T-helper 17 cell (primary cell): ENCODE measurements at places on chromosomes 3 and 15.
A peak's percentile ranks its signal among the peaks of the same experiment; 100 is the strongest.

GRCh38 chr3:128282380-128283196 is 129.3 kb downstream of the EEFSEC start:
- DNase-seq = no peak

DNA sequence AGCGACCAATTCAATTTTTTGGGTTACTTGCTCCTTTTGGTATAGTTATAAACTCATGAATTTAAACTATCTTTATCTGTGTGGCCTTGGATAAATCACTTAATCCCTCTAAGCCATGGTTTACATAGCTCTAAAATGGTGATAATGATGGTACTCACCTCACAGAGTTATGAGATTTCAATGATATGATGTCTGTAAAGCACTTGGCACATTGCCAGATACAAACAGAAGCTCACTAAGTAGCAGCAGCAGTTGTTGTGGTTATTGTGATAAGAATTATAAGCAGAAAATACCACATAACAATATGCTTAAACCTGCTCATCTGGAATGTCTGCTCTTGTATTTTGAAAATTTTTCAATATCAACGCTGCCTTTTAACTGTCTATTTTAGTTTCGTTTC is 185.1 kb upstream of the SNTN start:
- no peak for DNase-seq

DNA sequence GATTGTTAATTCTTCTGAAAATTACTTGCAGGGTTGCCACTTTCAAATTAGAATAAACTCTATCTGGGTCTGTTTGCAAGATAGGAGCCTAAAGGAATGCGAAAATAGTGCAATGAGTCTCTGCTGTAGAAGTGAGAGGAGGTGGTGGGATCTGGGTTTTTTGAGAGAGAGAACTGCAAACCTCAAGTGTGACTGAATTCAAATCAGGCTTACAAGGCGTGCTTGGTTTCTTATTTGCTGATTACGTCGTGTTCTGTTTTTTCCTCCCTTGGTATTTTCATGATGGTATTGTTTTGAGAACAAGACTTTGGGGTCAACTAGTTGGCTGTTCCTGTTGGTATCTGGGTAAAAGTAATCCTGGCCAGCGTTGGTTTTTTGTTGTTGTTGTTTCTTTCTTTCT is 490.9 kb upstream of the CFAP20DC start:
- DNase-seq = no peak

- no peak for DNase-seq
These were observed 10.7 kb downstream of the BDH1 start for GRCh38 chr3:197545101-197545500.

DNA sequence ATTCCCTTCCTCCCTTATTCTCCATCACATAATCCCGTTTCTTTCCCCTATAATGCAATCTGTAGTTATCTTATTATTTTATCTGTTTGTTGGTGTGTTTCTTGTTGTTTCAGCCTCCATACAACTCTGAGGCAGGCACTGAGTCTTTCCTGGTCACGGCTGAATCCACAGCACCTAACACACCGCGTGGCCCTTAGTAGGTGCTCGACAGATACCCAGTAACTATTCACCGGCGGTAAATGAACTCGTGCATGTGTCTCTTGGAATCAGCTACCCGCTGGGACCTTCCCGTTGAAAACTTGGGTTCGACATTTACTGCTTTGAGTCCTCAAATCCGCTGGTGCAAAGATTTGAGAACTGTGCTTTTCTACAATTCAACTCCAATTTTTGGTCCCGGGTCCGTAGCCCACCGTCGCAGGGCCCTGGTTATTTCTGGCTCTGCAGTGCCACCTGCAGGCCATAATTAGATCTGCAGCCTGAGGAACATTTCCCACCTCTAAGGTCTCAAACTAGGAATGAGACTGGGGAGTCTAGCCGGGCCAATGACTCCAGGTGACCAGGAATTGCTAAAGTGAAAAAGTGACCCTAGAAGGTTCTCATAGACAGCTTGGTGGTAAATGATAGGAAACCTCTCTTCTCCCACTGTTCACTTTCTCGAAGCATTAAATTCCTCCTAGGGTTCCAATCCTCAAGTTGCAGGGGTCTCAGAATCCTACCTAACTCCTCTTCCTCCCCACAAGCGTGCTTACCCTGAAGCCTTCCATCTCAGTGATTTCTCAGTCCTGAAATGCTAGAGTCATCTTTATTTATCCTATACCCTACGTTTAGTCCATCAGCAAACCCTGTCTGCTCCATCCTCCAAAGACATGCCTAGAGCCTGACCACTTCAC is 40.0 kb upstream of the TRH start:
- no peak for DNase-seq

DNA sequence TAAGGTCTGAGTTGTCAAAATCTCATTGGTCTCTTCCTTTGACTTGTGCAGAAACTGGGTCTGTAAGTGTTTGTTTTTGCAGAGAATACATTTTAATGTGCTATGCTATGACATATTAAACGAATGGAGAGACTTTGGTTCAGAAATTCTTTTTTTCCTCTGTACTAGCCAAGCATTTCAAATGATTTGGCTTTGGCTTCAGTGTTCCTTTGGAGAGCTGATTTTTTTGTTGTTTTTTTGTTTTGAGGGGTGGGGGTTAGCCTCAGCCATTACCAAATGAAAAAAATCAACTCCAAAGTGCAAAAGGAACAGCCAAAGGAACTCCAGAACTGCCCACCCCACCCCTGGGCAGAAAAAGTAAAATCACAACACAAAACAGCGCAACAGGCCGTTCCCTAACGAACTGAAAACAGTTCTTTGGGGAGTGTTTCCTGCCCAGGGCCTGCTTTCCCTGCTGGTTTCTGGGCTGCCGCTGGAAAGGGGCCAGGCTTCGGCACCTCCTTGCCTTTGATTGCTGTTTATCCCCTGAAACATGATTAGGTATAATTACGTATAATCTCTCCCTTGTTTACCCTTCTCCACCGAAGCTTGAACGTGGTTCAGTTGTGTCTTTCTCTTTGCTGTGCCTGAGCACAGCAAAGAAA is 57.6 kb upstream of the NEO1 start:
- no peak for DNase-seq

DNA sequence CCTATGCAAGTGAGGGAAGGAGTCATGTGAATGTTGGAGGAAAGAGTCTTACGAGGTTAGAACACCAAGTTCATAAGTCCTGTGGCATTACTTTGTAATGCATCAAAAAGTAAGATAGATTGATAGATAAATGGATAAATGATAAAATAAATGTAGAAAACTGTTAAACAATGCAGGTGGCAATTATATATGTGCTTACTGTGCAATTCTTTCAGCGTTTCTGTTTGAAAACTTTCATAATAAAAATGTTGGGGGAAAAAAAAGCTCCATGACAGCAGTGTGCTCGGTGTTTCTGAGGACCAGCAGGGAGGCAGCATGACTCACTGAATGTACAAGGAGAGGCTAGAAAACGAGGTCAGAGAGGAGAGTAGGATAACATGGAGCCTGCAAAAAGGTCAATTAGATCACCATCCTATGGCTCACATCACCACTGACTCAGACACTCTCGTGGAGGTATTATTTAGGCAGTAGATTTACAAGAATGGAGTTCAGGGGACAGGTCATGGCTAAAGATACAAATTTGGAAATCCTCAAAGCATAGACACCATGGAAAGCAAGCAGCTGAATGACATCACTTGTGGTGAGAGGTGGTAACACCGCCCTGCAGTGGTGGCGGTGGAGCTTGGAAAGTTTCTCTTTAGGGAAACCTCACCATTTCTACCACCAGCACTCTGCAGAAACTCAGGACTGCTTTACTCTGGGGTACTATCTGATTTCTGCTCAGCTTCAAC is 219.8 kb downstream of the CTNNB1 start:
- DNase-seq = no peak

DNA sequence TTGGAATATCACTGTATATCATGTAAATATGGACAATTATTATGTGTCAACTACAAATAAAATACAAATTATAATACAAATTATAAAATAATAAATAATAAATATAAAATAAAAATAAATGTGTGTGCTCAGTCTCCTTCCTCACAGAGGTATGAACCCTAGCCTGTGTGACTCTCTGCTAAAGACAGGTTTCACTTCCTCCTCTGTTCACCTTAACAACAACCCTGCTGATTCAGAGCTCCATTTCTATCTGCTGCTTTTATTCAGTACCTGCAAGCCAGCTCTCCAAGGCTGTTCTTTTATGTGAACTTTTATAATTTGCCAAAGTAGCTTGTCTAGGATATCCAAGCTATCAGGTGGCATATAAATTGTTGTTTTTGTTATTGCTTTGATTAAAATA is 610.7 kb upstream of the GRM7 start:
- DNase-seq = no peak

DNA sequence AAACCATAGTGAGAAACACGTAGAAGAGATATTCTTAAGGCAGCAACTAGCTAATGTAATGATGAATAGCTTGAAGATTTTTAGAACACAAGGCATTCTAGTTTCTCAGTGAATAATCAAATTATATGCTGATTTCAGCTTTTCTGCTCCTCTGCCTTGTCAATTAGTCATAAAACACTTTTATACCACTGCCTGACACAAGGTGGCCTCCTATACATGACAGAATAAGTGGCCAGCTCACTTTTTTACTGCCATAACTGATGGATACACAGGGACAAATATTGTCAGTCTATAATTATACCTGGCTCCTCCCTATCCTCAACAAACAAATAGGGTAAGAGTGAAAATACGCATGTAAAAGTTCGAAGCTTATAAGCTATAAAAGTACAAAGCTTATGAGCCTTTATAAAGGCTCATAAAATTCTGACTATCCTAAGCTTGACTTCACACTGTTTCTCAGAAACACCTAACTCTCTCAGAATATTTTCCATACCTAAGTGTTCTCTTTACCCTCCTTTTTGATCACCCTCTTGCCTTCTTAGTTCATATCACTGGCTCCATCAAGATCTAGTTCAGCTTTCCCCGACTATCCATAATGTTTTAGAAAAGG is 81.6 kb downstream of the HERC1 start:
- no peak for DNase-seq

DNA sequence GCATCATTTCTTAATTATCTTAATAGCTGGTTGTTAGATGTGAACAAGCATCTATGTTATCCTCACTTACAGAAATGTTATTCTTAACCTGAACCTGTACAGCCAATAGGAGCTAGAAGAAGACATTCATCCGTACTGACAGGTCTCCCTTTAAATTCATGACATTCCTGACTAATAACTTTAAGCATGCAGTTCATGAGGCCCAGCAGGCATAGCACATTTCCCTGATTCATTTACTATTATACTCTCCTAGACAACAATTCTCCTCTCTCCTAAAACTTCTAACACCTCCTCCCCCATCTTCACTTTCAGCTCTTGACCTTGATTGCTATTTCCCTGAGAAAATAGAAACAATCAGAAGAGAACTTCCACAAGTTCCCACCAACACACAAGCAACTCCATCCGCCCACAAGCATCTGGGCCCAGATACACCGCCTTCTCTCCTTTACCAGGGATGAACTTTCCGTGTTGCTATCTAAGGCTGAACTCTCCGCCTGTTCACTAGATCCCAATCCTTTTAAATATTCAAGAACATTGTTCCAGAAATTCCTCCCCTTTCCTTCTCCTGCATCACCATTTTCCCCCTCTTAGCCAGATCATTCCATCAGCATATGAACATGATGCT is 62.9 kb upstream of the SPRED1 start:
- DNase-seq = no peak

- DNase-seq = no peak
These were observed 46.7 kb upstream of the CBLB start for GRCh38 chr3:105915524-105915923.

DNA sequence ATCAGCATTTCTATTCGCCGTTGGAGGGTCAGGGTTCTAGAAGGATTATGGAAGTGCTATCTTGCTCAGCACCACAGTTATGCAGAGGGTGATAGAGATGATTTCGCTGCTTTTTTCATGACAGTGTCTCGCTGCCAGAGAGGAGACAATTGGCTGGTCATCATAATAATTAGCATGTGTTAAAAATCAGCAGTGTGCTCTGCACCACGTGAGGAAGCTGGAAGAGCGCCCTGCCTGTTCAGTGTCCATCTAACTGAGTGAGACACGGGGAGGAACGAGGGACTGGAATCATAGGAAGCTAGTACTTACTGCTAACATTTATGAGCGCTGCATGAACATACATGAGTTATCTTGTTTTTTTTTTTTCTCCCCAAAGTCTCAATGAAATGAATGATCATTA is 116.2 kb upstream of the PLAAT1 start:
- no peak for DNase-seq

DNA sequence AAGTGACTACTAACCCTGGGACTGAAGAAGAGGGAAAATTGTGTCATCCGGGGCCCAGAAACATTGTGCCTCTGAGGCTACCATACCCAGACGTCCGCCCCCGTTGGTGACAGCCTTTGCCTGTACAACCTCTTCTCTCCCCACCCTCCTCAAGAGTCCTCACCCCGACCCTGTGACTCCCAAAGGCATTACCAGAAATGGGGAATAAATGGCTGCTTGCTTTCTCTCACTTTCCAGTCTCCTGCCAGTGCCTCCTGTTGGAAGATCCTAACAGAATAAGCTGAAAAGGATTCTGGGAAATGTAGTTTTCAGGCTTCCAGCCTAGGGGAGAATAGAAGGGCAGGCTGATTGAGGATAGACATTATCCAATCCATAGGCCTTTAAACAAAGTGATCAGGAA is 30.8 kb upstream of the SLC25A36 start:
- DNase-seq = no peak

DNA sequence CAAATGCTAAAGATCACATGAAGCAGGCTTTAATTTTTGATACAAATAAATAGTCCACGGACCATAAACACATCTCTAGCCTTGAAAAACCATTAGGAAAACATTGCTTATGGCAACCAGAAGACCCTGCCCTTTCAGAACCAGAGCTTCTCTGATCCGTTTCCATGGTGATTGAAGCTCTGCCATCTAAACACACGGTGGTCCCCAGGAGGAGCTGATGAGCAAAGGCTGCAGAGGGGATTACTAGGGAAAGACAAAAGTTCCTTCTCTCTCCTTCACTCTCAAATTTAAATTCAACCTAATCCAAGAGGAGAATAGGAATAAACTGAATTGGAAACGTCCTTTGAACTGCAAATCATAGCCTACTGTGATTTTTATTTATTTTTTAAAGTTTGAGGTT is 122.0 kb upstream of the ATP10A start:
- DNase-seq = no peak

GRCh38 chr15:65998486-65998885 is 129.2 kb downstream of the RAB11A start:
- DNase-seq = no peak

DNA sequence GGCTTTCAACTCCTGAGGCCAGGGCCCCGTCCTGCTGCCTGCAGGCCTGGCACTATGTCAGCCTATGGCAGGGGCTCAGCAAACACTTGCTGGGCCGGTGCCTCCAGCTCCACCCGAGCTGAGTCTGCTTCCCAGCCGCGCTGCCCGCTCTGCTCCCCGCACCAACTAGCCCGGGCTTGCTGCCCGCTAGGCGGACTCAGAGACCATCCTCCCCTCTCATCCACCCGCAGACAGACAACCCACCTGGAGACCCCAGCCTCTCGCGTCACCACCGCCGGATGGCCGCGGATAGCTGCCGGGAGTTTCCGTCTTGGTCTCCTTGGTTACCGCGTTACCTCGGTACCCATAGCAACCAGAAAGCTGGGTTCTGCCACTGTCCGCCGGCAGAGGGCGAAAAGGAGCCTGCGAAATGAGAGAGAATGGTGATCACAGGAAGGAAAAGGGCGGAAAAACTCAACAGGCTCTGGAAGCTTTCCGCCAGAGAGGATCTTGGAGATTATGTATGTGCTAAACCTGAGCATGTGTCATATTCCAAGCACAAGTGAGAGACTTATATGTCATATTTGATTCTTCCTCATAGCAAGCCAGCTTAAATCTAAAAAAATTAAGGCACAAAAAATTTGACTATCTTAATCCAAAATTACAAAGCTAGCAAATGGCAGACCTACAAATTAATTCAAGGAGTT is at the start of gene ZBBX:
ZBBX (minus strand) TSS at position 294 of the 686 bp plus-strand sequence. CDS start 7,396 bp downstream, outside the sequence.
- peak; percentile 58 for DNase-seq

GRCh38 chr15:100931143-100931890 is 12.2 kb downstream of the LRRK1 start:
- no peak for DNase-seq
